ENCODE measurements at places on chromosomes 4 and X.
A peak's percentile ranks its signal among the peaks of the same experiment; 100 is the strongest.

GRCh38 chr4:47930971-47931804 is 16.8 kb upstream of the NFXL1 start:
- DNase-seq = no peak

DNA sequence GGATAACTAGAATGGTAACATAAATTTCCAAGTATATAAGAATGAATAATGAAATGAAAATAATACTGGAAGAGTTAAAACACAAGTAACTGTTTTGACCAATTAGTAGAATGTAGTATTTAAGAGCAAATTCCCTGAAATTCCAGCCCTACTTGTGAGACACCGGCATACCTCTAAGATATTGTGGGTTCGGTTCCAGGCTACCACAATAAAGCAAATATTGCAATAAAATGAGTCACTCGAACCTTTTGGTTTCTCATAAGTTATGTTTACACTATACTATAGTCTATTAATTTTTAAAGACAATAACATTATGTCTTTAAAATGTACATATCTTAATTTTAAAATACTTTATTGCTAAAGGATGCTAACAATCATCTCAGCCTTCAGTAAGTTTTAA is 15.2 kb upstream of the IQCM start:
- no peak for DNase-seq

DNA sequence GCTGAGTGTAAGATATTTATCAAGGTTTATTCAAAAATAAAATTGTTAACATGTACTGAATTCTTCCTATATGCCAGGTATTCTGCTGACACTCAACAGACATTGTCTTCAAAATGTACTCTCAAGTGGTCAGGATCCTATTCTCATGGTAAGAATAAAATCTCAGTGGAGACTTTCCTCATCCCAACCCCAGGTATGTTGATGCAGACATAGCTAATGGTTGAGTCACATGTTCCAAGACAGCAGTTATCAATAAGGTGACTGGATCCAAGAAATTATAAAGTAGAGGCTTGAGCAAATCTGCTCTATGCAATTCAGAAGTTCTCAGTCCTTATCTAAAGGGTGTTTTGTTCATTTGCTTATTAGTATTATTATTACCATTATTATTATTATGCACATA is 115.2 kb upstream of the GABRA2 start:
- DNase-seq = no peak

GRCh38 chrX:68718443-68718820 is 71.0 kb downstream of the STARD8 start:
- no peak for DNase-seq

DNA sequence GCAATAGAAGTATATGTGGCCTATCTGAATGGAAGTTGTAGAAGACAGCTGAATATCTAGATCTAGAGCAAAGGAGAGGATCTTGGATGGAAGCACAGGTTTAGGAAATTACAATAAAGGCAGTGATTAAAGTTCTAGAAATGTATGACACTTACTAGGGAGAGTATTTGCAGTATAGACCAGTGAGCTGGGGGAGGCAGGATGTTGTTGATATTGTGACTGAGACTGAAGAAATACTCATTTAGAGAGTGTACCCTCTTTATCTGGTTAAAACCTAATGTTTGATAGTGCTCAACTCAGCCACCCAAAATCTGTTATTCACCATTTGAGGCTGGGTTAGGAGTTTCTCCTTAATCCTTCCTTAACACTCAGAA is 439.5 kb downstream of the GRXCR1 start:
- no peak for DNase-seq

DNA sequence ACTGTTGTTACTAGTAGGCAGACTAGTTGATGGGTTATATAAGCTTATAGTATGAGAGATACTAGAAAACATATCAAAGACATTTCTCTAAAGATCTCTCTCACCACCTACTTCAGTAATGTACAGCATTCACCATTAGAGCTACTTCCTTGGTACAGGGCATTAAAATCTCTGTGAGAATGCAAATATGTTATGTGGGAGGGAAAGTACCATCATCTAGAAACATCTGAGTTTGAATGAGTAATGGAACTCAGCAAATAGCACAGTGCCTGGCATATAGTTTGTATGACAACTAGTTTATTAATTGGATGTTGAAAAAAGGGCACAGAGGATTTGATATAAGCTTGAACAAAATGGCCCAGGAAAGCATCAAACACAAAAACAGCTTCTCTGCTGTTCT is 211.1 kb downstream of the GLUD2 start:
- DNase-seq = no peak

GRCh38 chrX:118718737-118719136 is 8.7 kb upstream of the IL13RA1 start:
- no peak for DNase-seq

GRCh38 chr4:147250062-147250461 is 230.8 kb upstream of the EDNRA start:
- DNase-seq = no peak

DNA sequence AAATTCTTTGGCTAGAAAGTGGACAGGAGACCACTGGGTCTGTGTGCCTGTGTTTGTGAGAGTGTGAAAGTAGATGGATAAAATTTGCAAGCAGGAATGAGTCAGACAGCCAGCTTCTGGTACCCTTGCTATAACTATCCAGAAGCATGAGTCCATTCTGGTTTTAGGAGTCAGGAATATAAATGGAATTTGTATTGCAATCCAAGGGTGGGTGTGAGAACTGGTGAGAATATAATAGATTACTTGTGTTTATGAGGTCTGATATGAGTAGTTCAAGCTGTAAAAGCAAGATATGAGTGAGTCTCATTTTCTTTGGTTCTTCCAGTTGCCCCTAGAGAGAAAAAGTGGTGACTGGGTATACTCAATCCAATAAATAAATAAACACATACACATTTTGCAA is 212.7 kb upstream of the TAPT1 start:
- DNase-seq = no peak

- DNase-seq = no peak
These were observed 88.5 kb upstream of the LCORL start for GRCh38 chr4:18110099-18110498.

- peak; percentile 85 for DNase-seq
These were observed 43.6 kb downstream of the ZNF185 start for GRCh38 chrX:152941328-152942076.
